ENCODE measurements at places on chromosomes 5 and 9. TPM values are rescaled to one million over a fixed set of nuclear protein-coding genes. Genes with fewer than 3 reads are reported as not detected.

DNA sequence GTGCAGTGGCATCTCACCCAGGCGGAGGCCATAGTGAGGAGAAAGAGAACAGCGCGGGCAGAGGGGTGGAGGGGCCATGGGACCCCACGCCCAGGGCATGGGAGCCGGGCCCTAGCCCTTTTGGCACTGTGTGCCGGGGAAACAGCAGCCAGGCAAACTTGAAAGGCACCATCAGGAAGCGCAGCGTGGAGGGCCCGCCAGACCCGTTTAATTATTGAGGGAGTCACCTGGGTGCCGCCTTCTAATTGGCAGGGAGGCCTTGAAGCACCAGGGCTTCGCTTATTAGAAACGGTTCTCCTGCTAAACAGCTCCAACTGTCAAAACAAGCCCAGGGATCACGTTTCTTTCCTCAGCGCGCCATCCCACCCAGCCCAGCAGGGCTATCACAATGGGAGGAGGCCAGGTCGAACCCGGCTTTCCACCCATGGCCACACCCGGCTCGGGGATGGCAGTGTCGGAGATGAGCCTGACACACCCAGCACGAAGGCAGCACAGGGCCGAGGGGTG lies 104.6 kb upstream of the SARDH start:
- DNase-seq = no peak

GRCh38 chr9:98943682-98944056 lies at the start of gene COL15A1:
Gene COL15A1 (plus strand): TSS chr9:98943907. CDS start chr9:98944062, 155 bp downstream.
- DNase-seq = peak; percentile 59

SLC6A19 gene
- total RNA-seq = not detected

FANCG gene
- total RNA-seq = 22.5 TPM

Measured in fibroblast of villous mesenchyme (primary cell).